Spinal cord (tissue), 10 donors: ENCODE measurements at places on chromosomes 12 and 14.

- DNase-seq = no peak
These were observed 23.3 kb downstream of the CHGA start for GRCh38 chr14:92945959-92946846.

DNA sequence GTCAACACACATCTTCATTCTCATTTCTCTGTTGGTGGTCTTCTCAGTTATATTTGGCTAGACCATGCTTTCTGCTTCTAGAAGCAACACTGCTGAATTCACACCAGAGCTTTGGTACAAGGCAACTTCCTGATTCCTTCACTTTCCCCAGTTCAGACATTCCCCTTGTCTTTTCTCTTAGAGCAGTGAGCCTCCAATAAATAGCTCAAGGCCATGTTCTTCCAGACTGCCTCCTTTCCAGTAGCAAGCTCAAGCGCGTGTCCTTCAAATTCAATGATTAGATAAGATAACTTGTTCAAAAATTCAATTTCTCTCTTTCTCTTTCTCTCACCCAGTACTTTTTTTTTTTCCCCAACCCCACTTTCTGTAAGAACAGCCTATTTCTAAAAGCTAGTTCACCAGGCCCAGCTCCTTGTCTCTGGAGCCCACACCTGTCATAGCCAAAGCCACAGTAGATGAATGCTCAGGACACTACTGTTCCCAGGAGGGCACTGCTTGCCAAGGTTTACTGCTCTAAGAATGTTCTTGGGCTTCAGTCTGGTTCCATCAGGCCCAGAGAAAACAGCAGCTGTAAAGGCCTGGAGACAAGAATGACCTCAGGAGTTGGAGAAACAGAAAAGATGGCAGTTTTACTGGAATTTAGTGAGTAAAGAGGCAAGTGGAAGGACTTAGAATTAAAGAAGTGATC is 17.7 kb downstream of the TBK1 start:
- DNase-seq = no peak

DNA sequence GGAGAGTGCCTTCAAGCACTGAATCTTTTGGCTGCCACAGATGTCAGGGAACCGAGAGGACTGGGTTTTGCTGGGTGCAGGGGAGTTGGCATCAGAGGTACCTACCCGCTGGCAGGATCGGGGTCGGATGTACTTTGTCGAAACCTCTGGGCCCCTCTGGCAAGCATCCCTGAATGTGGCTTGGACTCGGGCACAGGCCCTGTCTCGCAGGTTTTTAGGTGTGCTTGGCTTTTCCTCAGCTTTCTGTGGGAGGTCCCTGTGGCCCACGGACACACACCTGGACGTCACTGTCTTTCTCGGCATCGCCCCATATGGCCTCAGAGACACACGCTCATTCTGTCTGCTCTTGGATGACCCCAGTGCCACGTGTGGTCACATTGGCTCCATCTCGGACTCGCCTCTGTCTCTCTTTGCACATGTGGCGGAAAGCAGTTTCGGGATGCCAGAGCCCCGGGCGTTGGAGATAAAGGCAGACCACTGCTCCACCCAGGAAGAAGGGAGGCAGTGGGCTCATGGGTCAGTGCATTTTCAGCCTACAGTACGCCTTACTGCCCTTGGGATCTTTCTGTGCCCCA is 769.6 kb upstream of the ALG10B start:
- no peak for DNase-seq

DNA sequence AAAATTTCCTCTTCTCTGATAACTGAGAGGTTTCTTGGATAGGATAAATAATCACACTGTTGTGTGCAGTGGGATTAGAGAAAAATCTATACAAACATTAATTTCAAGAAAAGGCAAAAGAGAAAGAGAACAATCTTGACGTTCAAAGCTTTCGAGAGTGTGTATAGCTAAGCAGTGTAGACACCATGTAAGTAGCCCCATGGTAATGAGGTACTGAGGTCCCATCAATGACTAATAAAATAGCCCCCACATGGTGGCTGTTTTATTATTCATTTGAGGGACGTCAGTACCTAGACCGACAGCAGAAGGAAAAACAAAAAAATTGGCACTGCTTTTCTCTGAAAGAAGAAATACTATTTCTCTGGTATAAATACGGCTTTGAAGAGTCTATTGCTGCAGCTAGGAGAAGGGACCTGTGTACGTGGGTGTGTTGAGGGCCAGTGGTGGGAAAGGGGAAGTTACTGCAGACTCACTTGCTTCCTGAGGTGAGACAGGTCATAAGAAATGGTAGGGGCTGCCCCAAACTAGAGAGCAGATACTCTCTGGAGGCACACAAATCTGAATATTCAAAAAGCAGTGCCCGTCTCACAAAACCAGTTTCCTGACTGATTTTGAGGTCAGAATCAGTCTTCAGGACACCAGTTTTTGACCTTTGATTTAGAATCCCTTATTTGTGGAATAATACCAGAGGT is 339.8 kb downstream of the EMP1 start:
- no peak for DNase-seq

DNA sequence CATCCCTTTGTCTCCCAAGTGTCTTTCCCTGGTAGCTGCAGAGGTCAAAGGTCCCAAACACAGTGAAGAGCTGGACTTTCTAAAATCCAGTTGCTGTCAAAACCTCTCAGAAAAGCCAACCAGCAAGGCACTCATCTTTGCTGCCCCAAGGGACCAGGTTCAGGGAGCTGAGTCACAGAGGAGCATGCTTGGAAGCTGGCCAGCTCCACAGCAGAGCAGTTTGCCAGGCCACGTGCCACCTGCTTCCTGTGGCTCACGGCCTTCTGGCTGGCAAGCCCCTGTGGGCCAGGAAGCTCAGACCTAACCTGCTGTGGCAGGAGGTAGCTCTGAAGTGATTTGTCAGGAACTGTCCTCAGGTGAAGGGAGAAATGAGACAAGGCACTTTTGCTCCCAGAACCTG is 3.6 kb downstream of the ISCU start:
- no peak for DNase-seq

- no peak for DNase-seq
These were observed 130.0 kb downstream of the SLC15A4 start for GRCh38 chr12:128693771-128694170.

GRCh38 chr12:102955926-102956737 is 1.3 kb upstream of the ASCL1 start:
- DNase-seq = no peak

DNA sequence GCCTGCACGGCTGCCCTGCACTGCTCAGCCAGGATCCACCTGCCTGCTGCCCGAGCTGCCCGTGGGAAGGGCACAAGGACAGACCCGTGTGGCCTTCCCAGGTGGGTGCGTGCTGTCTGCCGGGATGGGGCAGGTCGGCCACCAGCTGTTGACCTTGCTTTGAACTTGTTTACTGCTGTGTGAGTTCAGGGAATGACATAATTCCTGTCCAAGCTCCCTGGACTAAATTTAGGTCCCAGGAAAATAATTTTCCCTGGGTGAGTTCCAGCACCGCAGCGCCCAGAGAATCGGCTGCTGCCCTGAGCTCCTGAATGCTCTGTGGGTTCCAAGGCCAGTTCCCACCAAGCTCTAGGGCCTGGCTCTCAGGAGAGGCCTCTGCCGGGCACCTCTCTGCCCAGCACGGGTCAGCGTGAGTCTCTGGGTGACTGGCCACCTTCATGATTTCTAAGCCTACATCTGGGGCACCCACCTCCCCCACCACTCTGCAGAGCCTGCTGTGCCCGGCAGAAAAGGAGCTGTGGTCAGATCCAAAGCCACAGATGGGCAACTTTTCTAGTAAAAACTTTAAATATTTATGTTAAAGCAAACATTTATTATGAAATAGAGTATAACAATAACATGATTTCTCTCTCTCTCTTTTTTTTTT is 27.2 kb upstream of the MLXIP start:
- no peak for DNase-seq
